Breast epithelium (tissue), 4 donors: ENCODE measurements at places on chromosomes 12 and 14. TPM values are rescaled to one million over a fixed set of nuclear protein-coding genes. Genes with fewer than 3 reads are reported as not detected.

DNA sequence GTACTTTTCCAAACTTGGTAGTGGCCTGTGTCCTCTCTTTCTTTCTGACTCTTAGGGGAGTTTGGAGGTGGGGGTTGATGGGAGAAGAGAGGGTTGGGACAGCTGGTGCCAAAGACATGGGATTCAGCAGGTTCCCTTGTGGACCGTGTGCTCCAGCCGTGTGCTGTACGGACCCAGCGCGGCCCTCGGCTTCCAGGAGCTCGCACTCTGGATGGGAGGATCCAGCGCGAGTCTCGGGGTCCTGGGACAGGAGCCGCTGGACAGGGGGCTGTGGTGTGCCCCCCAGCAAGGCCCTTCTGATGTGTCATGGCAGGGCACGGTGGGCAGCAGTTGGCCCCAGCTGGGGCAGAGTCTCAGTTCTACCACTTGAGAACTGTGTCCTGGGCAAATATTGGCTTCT is 45.0 kb upstream of the TSPAN9 start:
- H3K27me3 ChIP-seq, result no peaks in the 10 kb centered on the region
- H3K36me3 ChIP-seq, result no peaks in the 10 kb centered on the region
- DNase-seq, result no peak
- H3K27ac ChIP-seq, result no peak overlapping the region

DNA sequence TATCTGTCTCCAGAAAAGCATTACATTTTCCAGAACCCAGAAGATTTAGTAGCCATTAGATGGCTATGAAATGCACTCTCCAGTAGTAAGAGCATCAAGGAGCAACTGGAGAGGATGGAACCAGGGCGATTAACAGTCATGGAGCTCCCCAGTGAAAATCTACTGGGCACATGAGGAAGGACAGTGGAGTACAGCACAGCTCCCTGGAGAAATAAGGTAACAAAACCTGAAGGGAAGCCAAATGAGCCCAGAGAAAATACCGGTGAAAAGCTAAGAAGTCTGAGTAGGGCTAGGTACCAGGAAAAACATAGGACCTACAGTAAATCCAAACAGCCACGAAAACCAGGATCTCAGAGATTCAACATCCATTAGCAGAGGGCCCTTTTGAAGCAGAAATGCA is 21.6 kb downstream of the SOX5 start:
- H3K27me3 ChIP-seq, result no peaks in the 10 kb centered on the region
- no peaks in the 10 kb centered on the region for H3K36me3 ChIP-seq
- H3K27ac ChIP-seq, result no peak overlapping the region
- no peaks in the 10 kb centered on the region for H3K4me1 ChIP-seq
- no peak for DNase-seq
- H3K4me3 ChIP-seq, result no peak overlapping the region

DNA sequence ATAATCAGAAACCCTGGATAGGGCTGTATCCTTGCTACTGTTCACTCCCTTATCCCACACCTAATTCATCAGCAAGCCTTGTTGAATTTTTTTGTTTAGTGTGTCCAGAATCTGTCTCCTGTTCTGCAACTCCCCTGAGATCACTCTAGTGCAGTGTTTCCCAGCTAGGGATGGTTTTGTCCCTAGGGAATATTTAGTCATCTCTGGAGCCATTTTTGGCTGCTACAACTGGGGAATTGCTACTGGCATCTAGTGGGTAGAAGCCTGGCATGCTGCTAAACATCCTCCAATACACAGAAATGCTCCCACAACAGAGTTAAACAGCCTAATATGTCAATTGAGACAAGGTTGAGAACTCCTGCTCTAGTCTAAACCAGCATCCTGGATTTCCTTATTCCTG is 248.0 kb downstream of the NPAS3 start:
- no peaks in the 10 kb centered on the region for H3K4me1 ChIP-seq
- H3K27ac ChIP-seq, result no peak overlapping the region
- no peak for DNase-seq

DNA sequence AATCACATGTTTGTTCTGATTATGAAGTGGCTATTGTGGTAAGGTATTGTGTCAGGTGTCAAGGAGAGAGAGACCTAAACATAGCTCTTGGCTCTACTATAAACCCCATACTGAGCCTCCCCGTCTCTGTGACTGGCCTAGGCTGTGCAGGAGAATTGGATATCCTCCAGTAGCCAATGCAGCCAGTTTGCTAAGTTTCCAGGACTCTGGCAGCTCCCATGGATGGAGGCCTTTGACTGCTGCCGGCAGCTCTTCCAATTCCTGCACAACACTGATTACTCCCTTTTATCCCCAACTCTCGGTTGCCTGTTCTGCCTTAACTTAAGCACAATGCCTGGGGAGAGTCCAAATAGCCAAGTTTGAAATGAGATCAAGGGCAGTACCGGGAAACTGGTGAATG is 59.3 kb downstream of the ABCC9 start:
- no peak overlapping the region for H3K27ac ChIP-seq
- H3K36me3 ChIP-seq, result no peaks in the 10 kb centered on the region
- H3K4me3 ChIP-seq, result no peak overlapping the region

The CCDC38 gene
- 0.73 TPM for total RNA-seq

GRCh38 chr14:26870722-26871617 is 273.1 kb upstream of the NOVA1 start:
- H3K4me1 ChIP-seq, result no peaks in the 10 kb centered on the region
- no peaks in the 10 kb centered on the region for H3K36me3 ChIP-seq
- no peak overlapping the region for H3K27ac ChIP-seq
- no peak overlapping the region for H3K4me3 ChIP-seq

DNA sequence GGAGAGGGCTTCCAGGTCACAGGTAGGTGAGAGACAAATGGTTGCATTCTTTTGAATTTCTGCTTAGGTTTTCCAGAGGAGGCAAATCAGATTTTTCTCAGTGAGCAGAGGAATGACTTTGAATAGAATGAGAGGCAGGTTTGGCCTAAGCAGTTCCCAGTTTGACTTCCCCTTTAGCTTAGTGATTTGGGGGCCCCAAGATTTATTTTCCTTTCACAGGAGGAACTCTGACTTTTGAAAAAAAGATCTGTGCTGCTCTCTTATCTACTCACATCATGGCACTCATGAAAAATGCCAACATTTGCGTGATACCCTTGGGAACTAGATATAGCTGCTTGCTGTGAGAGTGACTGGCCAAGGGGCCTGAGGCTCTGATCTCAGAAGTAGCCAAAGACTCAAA is 58.0 kb upstream of the EVL start:
- no peak overlapping the region for H3K27ac ChIP-seq
- no peak overlapping the region for H3K4me3 ChIP-seq
- no peak for DNase-seq
- H3K4me1 ChIP-seq, result no peaks in the 10 kb centered on the region

- H3K4me1 ChIP-seq, result peaks cover 9% of the 10 kb centered on the region
- peak overlapping the region; percentile 75 for H3K27ac ChIP-seq
- no peak for DNase-seq
Observed at GRCh38 chr12:6345319-6346091, 3.6 kb upstream of the TNFRSF1A start.

The PRR4 gene
- total RNA-seq, result 18.0 TPM

The RNASE4 gene
- total RNA-seq, result 367 TPM

The TTC9 gene
- 7.5 TPM for total RNA-seq

GRCh38 chr12:76976777-76977382 is 88.5 kb downstream of the E2F7 start:
- no peaks in the 10 kb centered on the region for H3K4me1 ChIP-seq
- H3K27ac ChIP-seq, result no peak overlapping the region
- H3K36me3 ChIP-seq, result no peaks in the 10 kb centered on the region

The LRFN5 gene
- 1.4 TPM for total RNA-seq

- H3K4me3 ChIP-seq, result no peak overlapping the region
- DNase-seq, result no peak
- H3K4me1 ChIP-seq, result no peaks in the 10 kb centered on the region
- H3K27ac ChIP-seq, result no peak overlapping the region
- no peaks in the 10 kb centered on the region for H3K36me3 ChIP-seq
- peaks cover 21% of the 10 kb centered on the region for H3K27me3 ChIP-seq
Observed at GRCh38 chr12:130709971-130710732, 5.9 kb downstream of the RIMBP2 start.

- H3K27ac ChIP-seq, result no peak overlapping the region
- no peak for DNase-seq
- H3K27me3 ChIP-seq, result no peaks in the 10 kb centered on the region
Observed at GRCh38 chr14:75844486-75844885, 137.3 kb downstream of the TGFB3 start.

DNA sequence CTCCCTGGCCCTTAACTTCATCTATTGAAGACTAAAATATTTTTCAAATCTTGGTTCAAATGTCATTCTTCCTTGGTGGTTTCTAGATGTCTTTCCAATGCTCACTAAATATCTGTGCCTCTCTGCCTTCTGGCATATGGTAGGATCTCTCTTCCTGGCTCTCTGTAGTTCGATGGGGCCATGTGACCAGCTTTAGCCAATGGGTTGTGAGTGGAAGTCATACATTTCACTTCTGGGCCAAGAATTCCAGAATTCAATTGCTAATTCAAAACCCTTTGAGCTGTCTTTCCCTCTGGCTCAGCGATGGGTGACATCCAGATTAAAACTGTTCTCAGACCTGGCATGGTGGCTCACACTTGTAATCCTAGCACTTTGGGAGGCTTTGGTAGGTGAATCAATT is 25.8 kb upstream of the CTDSP2 start:
- DNase-seq, result no peak
- no peak overlapping the region for H3K27ac ChIP-seq
- H3K36me3 ChIP-seq, result no peaks in the 10 kb centered on the region
- no peak overlapping the region for H3K4me3 ChIP-seq
- no peaks in the 10 kb centered on the region for H3K27me3 ChIP-seq

GRCh38 chr14:99841436-99842071 is 48.3 kb downstream of the EML1 start:
- no peak overlapping the region for H3K27ac ChIP-seq
- DNase-seq, result no peak
- no peak overlapping the region for H3K4me3 ChIP-seq
- no peaks in the 10 kb centered on the region for H3K27me3 ChIP-seq
- H3K36me3 ChIP-seq, result no peaks in the 10 kb centered on the region
- H3K4me1 ChIP-seq, result no peaks in the 10 kb centered on the region

- no peak overlapping the region for H3K4me3 ChIP-seq
- no peaks in the 10 kb centered on the region for H3K36me3 ChIP-seq
- DNase-seq, result no peak
- H3K27me3 ChIP-seq, result no peaks in the 10 kb centered on the region
Observed at GRCh38 chr12:53347905-53348304, 11.8 kb upstream of the SP7 start.

The C12orf42 gene
- 1.6 TPM for total RNA-seq

DNA sequence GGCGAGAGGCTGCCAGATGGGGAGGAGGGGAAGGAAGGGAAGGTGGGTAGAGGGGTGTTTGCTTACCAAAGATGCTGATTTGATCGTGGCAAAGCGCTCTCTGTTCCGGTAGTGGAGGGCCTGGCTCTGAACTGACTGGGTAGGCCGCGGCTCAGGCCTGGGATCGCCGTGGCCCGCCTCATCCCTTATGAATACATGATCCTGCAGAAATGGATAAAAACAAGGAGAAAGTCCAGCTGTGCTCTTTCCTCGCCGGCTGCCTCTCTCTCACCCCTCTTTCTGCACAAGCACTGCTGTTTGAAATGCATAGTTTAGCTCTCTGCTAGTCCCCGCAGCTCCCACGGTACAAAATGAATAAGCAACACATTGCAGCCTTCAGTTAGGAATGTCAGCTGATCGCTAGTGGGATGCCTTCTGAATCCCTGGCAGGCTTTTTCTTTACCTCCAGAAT is 53.8 kb downstream of the PEBP1 start:
- DNase-seq, result no peak
- peak overlapping the region; percentile 81 for H3K27ac ChIP-seq
- no peaks in the 10 kb centered on the region for H3K4me1 ChIP-seq

DNA sequence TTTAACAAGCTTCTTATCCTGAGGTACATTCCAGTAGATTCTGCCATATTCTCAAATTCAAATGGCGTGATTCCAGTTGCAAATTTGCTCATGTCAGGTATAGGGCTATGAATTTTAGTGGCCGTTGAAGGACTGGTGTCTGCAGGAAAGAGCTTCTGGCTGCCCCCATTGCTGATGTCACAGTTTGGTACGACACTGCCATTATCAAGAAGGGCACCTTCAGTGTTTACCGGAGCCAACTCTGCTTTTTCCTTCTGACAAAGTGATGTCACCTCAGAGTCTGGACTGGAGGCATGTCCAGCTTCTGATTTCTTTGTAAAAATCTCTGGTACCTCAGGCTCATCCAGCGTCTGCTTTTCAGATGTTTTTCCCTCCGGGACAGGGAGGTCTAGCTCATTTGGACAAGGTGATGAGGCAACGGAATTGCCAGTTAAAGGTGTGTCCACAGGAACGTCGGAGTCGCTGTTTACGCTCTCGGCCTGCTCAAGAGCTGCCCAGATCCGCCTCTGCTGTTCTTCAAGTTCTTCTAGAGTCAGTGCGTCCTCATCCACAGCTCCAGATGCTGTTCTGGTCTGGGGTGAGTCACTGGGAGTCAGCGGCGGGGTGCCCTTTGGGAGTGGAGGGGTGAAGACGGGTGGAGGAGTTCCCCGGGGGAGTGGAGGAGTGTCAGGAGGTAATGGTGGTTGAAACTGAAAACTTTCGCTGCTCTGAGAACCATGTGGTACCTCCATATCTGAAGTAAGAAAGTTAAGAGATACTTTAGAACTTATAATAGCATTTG is 27.0 kb downstream of the ZCCHC8 start:
- H3K36me3 ChIP-seq, result peaks cover 6% of the 10 kb centered on the region
- DNase-seq, result no peak
- H3K4me3 ChIP-seq, result no peak overlapping the region
- no peaks in the 10 kb centered on the region for H3K27me3 ChIP-seq
- H3K4me1 ChIP-seq, result no peaks in the 10 kb centered on the region

- no peak overlapping the region for H3K27ac ChIP-seq
- no peak overlapping the region for H3K4me3 ChIP-seq
- peaks cover 9% of the 10 kb centered on the region for H3K36me3 ChIP-seq
- DNase-seq, result no peak
- no peaks in the 10 kb centered on the region for H3K4me1 ChIP-seq
Observed at GRCh38 chr12:112233242-112233641, 107.9 kb downstream of the TRAFD1 start.

DNA sequence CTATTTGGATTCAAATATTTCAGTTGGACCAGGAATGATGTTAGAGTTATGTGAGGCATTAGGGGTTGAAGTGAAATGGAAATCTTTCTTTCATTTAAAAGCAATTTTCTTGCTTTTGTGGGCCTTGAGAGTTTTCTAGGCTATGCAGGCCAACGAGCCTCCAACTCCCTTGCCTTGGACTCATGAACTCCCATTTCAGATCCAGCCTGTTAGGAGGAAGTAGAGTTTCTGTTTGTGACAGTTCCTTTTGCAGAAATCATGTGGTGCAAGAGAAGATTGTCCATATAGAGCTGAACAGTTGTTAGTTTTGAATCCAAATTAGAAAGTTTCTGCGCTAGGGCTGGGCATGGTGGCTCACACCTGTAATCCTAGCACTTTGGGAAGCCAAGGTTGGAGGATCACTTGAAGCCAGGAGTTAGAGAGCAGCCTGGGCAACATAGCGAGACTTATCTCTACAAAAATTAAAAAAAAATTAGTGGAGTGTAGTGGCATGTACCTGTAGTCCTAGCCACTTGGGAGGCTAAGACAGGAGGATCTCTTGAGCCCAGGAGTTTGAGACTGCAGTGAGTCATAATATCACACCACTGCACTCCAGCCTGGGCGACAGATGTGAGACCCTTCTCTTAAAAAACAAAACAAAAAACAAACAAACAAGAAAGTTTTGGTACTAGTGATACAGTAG is 47.3 kb upstream of the MED13L start:
- no peaks in the 10 kb centered on the region for H3K36me3 ChIP-seq
- peaks cover 7% of the 10 kb centered on the region for H3K4me1 ChIP-seq
- no peaks in the 10 kb centered on the region for H3K27me3 ChIP-seq
- DNase-seq, result no peak
- H3K27ac ChIP-seq, result peak overlapping the region; percentile 66
- no peak overlapping the region for H3K4me3 ChIP-seq
